ENCODE measurements at places on chromosomes 12 and 14.

GRCh38 chr12:52341066-52341580 is 19.9 kb upstream of the KRT83 start:
- no peak for DNase-seq

- DNase-seq, result no peak
These were observed 904 bp upstream of the MAP4K5 start for GRCh38 chr14:50533241-50533705.

GRCh38 chr12:124030510-124030909 is 57.5 kb downstream of the ZNF664 start:
- no peak for DNase-seq

DNA sequence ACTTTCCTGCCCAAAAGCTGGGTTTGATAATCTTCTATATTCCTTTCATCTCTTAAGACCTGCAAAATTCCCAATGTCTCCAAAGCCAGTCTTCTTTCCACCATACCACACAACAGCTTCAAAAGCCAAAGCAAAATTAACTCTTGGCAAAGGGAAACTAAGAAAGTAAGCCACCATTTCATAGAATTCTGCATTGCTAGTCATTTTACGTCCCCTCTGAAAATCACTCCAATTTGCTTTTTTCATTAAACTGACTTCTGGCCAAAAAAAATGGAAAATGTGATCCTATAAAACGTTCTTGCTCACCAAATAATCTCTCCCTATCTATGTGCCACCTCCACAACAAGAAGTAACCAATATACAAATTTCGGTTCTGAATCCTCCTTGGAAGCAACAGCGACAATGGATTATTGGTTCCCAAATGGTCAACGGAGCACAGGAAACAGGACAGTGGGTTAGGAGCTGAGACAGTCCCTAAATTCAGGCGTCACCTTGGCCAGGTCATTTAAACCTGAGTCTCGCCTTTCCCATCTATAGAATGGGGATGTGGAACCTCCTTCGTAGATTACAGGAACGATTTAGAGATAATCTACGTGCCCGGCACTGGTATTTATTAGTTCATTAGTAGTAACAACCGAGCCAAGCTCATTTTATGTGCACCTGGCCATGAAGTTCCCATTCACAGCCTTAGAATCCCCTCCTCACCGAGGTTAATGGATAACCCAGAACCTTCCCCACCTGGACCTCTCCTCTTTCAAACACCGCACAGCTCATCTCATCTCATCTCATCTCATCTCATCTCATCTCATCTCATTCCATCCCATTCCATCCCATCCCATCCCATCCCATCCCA is 1.2 kb downstream of the NT5DC3 start:
- no peak for DNase-seq

GRCh38 chr12:66131067-66131688 is 628 bp upstream of the LLPH start:
- DNase-seq, result no peak

- DNase-seq, result peak; percentile 58
These were observed 44.8 kb upstream of the GZMB start for GRCh38 chr14:24678801-24679247.

- DNase-seq, result no peak
These were observed 136.8 kb upstream of the TBX3 start for GRCh38 chr12:114820796-114821195.

Data from effector CD8-positive, alpha-beta T cell (primary cell).